H1 (cell line): ENCODE measurements at places on chromosomes 3 and 15.
A peak's percentile ranks its signal among the peaks of the same experiment; 100 is the strongest.

DNA sequence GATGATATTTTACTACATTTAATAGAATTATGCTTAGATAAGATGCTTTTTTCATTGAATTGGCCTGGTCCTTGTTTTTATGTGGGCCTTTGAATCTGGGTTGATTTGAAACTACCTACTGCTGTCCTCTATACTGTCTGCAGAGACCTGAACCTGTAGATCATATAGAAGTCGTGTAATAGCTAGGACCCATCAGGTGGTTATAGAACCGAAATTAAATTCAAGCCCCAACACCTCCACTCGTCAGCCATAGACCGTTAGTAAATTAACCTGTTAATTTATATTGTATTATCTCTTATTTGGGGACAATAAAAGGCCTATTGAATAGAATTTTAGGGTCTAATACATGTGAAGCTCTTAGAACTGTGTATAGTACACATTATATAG is 108.4 kb downstream of the MBNL1 start:
- DNase-seq = no peak

- no peak for DNase-seq
Measured at GRCh38 chr3:104763007-104763406, 603.7 kb upstream of the ALCAM start.

GRCh38 chr3:94009608-94010007 is 18.8 kb downstream of the STX19 start:
- DNase-seq = no peak

DNA sequence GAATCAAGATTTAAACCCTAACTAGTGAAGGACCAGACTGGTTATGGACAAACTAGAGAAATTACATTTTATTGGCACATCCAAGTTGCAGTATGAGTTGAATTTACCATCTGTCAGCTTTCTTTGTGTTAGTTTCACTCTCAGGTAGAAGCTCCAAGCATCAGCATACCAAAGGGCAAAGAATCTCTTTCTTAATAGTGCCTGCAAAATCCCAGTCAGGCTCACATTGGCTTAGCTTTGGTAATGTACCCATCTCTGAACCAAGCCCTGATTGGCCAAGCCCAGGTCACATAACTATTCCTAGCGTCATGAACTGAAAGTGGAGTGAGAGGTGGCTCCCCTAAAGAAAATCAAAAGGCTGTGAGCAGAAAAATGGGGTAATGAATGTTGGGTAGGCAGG is 66.9 kb downstream of the CCNL1 start:
- no peak for DNase-seq

GRCh38 chr3:151776259-151776740 is 37.6 kb upstream of the AADAC start:
- no peak for DNase-seq

- peak; percentile 79 for DNase-seq
Measured at GRCh38 chr15:27587810-27588209, 511.3 kb downstream of the OCA2 start.

- no peak for DNase-seq
Measured at GRCh38 chr3:177599326-177599725, 402.0 kb upstream of the TBL1XR1 start.

- DNase-seq = no peak
Measured at GRCh38 chr3:20079621-20080020, 39.4 kb downstream of the KAT2B start.

DNA sequence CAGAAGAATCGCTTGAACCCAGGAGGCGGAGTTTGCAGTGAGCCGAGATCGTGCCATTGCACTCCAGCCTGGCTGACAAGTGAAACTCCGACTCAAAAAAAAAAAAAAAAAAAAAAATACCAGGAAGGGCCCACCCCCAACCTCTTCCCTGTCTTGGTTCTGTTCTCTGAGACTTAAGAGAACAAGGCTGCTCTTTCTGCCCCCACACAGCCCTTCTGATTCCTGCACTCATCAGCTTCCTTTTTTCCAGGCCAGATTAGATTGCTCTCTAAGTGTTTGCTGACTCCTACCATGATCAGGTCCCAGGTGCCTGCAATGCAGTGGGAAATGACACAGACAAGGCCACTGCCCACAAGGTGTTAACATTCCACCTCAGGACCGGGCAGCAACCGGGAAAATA is 13.0 kb downstream of the TMEM44 start:
- DNase-seq = no peak

- no peak for DNase-seq
Measured at GRCh38 chr15:92366381-92366780, 27.3 kb upstream of the ST8SIA2 start.

- DNase-seq = no peak
Measured at GRCh38 chr3:141294848-141295247, 63.2 kb downstream of the PXYLP1 start.
